ENCODE measurements at places on chromosomes 1 and 21.
A peak's percentile ranks its signal among the peaks of the same experiment; 100 is the strongest.

- peak; percentile 16 for DNase-seq
Measured at GRCh38 chr1:26618561-26618960, 77.3 kb upstream of the ARID1A start.

DNA sequence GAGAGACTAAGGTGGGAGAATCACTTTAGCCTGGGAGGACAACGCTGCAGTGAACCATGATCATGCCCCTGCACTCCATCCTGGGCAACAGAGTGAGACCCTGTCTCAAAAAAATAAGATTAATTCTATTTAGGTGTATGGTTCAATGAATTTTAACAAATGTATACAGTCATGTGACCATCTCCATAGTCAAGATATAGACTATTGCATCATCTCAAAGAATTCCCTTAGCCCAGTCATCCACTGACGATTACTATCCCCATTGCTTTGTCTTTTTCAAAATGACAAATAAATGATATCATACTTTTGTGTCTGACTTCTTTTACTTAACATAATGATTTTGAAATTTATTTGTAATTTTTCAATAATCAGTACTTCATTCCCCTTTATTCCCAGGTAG lies 260.0 kb downstream of the LRRC7 start:
- DNase-seq: no peak

GRCh38 chr1:12643785-12644184 lies at the start of gene AADACL4:
Gene AADACL4 (plus strand): TSS chr1:12644085. CDS start chr1:12644547, 462 bp downstream.
- no peak for DNase-seq

DNA sequence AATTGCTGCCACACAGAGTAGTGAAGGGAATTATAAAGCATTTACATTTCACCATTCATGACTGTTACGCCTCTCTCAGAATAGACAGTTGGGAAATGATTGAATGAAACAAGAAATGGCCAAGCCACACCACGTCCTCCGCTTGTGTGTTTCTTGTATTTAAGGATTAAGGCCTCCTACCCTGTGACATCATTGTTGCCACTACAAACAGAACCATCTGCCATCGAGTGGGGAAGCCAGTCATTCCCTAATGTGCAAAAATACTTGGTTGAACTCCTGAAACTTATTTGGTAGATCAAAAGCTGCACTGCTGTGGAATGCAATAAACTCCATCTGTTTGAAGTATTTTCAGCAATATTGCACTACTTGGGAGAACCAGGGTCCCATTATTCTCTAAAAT lies 99.0 kb upstream of the C1orf105 start:
- DNase-seq: no peak

DNA sequence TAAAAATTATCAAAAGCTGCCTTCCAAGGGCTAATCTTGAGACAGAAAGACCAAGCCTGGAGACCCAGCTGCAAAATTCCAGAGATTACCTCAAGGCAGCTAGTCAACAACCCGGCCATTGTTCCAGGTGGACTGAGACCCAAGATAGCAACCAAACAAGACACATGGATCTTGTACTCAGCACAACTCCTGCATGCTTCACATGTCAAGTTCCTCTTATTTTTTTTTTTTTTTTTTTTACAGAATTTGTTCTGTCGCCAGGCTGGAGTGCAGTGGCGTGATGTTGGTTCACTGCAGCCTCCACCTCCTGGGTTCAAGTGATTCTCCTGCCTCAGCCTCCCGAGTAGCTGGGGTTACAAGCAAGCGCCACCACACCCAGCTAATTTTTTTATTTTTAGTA lies 40.1 kb downstream of the CD2 start:
- no peak for DNase-seq

GRCh38 chr21:33981391-33982101 lies 65.9 kb upstream of the ATP5PO start:
- no peak for DNase-seq

DNA sequence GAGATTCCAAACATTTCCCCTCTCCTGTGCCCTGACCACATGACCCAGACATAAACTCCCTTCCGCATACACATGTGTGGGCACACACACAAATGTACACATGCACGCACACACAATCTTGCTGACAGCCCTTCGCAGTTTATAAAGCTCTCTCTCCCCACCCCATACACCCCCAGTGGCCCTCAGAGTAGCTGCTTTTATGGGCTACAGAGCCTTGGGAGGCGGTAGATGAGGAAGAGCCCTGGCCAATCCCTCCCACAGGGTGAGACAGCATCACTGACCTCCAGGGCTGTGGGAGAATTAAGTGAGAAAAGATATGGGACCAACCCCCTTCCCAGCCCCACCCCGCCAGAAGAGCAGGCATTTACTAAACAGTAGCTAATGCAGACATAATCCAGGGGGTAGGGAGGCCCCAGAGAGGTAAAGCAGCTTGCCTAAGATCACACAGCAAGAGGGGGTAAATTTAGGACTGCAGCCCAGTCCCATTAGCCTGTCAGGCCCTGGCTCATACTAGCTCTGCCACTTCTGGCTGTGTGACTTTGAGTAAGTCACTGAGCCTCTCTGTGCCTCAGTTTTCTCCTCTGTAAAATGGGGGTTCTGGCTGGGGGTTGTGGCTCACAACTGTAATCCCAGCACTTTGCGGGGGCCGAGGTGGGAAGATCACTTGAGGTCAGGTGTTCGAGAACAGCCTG lies 5.1 kb downstream of the SDC3 start:
- DNase-seq: no peak

DNA sequence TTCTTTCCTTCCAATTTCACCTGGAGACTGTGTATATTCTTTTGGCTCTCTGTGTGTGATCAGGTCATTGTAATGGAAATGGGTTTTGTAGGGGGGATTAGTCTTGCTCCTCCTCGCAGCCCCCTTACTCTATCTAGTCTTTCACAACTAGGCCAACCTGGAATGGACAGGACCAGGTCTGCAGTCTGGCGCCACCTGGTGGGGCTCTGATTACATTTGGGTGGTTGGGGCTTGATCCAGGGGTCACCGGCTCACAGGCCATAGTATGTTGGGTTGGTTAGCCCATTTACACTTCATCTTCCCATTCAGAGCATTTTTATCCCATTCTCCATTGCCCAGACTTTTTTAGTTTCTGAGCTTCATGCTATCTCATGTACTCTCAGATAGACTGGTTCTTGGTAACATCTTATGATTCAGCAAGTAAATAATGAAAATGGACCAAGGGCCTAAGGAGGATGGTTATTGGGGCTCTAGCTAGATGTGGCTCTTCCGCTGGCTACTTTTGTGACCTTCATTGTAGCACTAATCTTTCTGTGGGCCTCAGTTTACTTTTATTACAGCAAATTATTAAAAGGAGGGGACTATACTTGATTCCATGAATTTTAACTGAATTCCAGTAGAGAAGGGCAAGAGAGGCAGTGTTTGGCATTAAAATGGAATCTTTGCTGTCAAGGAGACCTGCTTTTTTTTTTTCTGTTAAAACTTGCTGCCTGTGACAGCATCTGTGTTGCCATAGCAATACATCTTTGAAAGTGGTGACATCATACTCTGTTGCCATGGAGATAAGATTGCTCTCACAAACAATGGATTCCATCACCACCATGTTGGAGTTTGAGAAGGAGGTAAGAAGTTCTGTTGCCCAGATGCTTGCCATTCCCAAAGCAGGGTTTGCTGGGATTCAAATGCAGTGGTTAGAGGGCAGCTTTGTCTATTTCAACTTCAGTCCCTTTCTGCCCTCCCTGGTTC lies 150.1 kb downstream of the PLXNA2 start:
- DNase-seq: peak; percentile 25

GRCh38 chr1:96400089-96400488 lies 321.5 kb upstream of the PTBP2 start:
- no peak for DNase-seq

DNA sequence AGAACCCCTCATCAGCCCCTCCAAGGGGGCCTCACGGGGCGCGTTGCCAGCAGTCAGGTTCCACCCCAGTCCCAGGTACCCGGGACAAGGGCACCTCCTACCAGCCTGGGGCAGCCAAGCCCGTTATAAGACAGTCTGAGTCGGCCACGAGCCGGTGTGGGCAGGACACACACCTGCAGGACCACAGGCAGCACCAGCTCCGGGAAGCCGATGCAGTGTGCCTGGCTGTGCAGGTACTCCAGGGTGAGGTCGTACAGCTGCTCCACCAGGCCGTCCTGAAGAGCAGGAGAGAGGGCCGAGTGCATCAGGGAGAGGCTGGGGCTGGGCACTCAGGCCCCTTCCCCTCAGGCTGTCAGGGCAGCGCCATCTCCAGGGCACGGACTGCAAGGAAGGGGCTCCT lies 11.1 kb downstream of the NOC2L start:
- no peak for DNase-seq

- no peak for DNase-seq
Measured at GRCh38 chr1:158274797-158275196, 14.9 kb upstream of the CD1C start.

DNA sequence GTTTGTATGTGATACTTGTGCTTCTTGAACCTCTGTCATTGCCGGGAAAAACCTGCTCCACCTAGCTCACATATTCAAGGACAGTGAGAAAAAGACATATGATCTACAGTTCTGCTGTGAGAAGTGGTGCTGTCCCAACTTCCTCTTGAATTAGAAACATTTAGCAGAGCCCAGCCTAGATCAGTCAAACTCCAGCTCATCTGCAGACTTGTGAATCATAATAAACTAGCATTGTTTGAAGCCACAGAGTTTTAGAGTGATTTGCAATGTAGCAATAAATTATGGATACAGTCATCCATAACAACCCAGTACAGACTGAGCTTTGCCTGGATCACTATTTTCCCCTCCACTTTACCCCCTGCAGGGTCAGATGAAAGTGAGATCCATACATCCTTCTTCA lies 497.8 kb downstream of the PLA2G4A start:
- DNase-seq: no peak

DNA sequence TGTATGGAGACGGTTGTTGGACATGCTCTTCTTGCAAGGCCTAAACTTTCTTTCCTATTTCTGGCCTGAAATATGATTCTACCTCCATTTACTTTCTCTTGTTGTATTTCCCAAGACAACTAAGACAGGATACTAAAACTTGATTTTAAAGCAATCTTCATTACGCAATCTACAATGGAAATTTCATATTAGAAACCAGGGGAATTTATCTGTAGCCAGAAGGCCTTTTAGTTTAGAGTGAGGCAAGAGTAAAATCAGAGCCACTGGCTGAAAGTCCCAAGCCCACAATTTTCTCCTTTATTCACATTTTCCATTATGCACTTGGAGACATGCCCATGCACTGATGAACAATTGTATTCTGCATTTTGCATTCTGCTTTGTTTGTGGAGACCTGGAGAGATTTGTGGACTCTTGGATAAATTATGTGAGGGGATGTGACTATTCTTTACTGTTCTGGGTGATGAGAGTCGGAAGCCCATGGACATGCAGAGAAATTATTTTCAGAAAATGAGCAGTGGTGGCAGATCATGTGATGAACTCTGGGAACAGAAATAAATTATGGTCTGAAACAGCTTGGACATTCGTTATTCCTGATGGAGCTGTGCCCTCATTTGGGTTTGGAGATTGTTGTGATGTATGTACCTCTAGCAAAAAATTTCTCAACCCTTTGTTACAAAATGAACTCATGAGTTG lies 336.8 kb downstream of the SEC16B start:
- no peak for DNase-seq

GRCh38 chr1:115348636-115349035 lies 10.6 kb upstream of the NGF start:
- no peak for DNase-seq

GRCh38 chr1:41013024-41013423 lies 8.5 kb downstream of the SLFNL1 start:
- DNase-seq: no peak

DNA sequence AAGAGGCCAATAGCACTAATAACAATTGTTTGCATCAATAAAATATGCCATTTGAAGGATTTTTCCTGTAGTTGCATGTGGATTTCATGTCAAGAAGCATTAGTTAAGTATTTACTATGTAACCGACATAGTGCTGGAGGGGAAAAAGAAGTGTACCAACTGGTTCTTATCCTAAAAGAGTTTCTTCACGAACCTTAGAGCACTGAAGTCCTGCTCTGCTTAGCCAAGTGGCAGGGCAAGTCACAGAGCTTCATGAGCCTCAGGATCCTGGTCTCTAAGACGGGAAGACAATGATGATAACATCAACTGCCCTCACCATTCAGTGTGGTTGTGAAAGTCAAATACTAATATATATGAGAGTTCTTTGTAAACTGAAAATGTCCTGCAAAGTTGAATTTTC lies 14.1 kb downstream of the KIAA0040 start:
- DNase-seq: no peak

- DNase-seq: no peak
Measured at GRCh38 chr1:192399161-192399560, 82.4 kb downstream of the RGS21 start.

All from AML-193 (cell line).